Activated CD8-positive, alpha-beta memory T cell treated with anti-CD3 and anti-CD28 coated beads for 24 hours (primary cell): ENCODE measurements at places on chromosomes 6 and 20.
A peak's percentile ranks its signal among the peaks of the same experiment; 100 is the strongest.

GRCh38 chr20:5714261-5715041 lies 35.8 kb upstream of the SHLD1 start:
- peak; percentile 67 for DNase-seq

- no peak for DNase-seq
These were observed 31.7 kb upstream of the SCUBE3 start for GRCh38 chr6:35181933-35182612.

GRCh38 chr20:18176318-18176785 lies 38.7 kb downstream of the KAT14 start:
- DNase-seq: no peak

- no peak for DNase-seq
These were observed 413 bp downstream of the PTPRA start for GRCh38 chr20:2873747-2874041.

- no peak for DNase-seq
These were observed 48.3 kb downstream of the ATXN1 start for GRCh38 chr6:16712931-16713484.

GRCh38 chr6:81590314-81590691 lies 162.2 kb downstream of the TENT5A start:
- DNase-seq: no peak

DNA sequence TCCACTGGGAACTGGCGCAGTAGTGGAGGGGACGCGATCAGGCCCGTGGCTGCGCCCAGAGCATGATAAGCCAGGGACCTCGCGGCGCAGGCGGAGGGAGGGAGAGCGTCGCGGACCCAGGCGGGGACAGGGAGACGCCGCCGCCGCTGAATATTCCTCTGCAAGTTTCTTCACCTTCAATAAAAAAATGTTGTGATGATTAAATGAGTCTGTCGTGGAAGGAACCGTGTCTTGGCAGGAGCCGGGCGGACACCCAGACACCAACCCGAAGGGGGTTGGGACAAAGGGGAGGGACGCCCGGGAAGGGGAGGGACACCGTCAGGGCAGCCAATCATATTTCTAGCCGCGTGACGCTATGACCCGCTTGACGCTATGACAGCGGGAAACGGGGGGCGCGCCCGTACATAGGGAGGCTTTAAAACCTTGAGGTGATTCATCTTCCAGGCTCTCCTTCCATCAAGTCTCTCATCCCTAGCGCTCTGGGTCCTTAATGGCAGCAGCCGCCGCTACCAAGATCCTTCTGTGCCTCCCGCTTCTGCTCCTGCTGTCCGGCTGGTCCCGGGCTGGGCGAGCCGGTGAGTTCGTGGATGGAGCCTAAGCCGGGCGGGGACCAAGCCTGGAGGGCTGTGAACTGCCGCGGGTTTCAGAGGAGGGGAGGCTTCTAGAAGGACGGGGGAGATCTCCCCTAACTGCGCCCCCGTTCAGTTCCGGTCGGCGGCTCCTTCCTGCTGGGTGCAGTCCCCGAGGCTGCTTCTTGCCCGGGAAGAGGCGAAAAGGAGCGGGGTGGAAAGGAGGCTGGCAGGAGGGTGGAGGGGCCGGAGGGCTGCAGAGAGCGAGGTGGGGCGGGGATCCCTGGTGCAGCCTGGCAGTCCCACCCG lies at the start of gene ULBP2:
Gene ULBP2 (plus strand): TSS at position 432 of the 878 bp plus-strand sequence. CDS start 59 bp downstream, at position 491.
- peak; percentile 92 for DNase-seq

DNA sequence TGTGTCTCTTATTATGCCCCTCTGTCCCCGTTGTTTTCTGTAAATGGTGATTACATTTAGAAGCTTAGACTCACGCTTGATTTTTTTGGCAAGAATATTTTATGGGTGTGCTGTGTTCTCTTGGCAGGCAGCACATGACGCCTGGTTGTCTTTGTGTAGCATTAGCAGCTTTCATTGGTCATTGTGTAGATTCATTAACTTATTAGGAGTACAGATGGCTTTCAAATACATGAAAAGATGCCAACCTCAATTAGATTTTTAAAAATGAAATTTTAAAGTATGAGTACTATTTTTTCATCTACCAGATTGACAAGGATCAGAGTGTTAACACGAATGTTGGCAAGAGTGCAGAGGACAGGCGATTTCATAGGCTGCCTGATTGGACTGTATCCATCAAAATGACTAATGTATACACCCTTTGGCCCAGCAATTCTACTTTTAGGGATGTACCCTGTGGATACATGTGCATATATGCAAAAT lies 15.2 kb downstream of the COX4I2 start:
- DNase-seq: no peak

DNA sequence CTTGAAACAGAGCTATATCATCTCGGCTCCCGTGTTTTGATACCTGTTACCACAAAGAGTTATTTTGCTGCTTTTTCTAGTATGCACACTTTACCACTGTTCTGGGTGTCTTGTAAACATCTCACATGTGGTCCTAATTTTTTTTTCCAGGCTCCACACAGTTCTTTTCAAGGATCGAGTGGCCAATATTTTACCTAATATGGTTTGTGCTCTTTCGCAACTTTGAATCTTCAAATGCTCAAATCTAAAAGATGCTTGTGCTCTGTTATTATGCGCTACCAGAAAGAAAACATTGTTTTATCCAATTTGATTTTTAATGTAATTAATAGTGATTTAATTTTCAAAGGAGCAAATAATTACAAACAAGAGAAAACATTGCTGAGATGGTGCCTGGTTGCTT lies 10.7 kb downstream of the ENPP5 start:
- DNase-seq: no peak

GRCh38 chr6:30334075-30334783 lies 7.5 kb downstream of the TRIM39 start:
- DNase-seq: no peak

GRCh38 chr6:170085475-170086401 lies 205.1 kb downstream of the DLL1 start:
- DNase-seq: peak; percentile 51

- DNase-seq: no peak
These were observed 58.2 kb downstream of the DNAH8 start for GRCh38 chr6:38773338-38773737.

DNA sequence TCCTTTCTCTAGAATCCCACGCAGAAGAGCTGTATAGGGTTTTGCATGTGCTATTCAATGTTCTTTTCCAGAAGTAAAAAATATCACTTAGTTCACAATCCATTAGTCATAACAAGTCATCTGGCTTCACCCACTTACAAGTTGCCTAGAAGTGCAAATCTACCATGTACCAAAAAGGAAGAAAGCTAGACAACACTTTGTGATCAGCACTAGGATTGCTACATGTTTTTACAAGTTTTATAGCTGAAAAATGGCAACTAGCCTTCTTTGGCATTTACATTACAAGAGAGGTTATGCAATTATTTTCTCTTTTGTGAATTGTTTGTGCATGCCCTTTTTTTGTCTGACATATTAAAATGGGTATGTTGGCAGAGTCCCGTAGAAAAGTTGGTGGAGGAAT lies 85.6 kb upstream of the PTPRK start:
- DNase-seq: no peak

DNA sequence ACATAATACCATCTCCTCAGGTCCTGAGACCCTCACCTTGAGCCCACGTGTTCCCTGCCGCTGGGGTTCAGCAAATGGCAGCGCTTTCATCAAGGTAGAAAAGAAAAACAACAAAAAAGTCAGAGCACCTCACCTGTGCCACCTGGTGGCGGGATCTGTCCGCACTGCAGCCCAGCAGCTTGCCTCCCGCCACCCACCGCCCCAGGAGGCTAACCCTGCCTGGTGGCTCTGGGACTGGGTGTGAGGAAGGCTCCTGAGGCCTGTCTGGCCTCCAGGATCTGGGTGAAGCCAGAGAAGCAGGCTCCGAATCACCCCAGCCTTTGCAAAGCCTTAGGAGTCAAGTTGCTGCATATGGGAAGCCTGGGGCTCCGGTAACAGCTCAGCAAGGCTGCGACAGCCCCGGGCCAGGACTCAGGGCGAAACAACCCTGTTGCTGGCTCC lies 270.8 kb downstream of the BMP7 start:
- no peak for DNase-seq

DNA sequence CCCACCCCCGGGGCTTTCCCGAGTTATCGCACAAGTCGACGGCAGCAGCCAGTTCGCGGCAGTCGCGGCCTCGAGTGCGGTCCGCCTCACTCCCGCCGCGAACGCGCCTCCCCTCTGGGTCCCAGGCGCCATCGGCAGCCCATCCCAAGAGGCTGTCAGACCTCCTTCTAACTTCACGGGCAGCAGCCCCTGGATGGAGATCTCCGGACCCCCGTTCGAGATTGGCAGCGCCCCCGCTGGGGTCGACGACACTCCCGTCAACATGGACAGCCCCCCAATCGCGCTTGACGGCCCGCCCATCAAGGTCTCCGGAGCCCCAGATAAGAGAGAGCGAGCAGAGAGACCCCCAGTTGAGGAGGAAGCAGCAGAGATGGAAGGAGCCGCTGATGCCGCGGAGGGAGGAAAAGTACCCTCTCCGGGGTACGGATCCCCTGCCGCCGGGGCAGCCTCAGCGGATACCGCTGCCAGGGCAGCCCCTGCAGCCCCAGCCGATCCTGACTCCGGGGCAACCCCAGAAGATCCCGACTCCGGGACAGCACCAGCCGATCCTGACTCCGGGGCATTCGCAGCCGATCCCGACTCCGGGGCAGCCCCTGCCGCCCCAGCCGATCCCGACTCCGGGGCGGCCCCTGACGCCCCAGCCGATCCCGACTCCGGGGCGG lies 1.6 kb downstream of the GNAS start:
- no peak for DNase-seq

DNA sequence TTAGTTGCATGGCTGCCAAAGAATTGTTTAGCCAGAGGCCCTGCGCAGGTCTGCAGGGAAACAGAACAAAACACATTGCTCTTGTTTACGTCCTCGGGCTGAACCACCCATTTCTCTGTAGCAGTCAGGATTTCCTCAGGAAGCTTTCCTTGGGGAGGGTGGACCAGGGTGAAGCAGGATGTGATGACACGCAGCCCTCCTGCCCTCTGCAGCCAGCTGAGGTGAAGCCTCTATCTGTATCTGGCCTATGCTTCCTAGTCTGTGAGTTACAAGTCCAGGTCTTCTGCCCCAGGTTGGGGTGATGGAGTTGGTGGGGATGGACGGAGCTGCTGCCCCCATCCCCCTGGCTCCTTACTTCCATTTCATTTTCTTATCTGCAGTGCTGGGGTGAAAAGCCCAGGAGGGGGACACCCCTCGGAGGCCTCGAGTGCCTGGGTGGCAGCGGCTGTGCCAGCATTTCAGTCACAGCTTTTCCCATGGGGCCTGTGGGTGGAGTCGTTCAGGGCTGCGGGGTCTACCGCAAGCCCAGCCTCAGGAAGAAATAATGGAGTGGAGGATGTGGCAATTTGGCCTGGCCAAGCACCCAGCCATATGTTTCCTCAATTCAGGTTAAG lies 24.9 kb downstream of the SASH1 start:
- DNase-seq: no peak

DNA sequence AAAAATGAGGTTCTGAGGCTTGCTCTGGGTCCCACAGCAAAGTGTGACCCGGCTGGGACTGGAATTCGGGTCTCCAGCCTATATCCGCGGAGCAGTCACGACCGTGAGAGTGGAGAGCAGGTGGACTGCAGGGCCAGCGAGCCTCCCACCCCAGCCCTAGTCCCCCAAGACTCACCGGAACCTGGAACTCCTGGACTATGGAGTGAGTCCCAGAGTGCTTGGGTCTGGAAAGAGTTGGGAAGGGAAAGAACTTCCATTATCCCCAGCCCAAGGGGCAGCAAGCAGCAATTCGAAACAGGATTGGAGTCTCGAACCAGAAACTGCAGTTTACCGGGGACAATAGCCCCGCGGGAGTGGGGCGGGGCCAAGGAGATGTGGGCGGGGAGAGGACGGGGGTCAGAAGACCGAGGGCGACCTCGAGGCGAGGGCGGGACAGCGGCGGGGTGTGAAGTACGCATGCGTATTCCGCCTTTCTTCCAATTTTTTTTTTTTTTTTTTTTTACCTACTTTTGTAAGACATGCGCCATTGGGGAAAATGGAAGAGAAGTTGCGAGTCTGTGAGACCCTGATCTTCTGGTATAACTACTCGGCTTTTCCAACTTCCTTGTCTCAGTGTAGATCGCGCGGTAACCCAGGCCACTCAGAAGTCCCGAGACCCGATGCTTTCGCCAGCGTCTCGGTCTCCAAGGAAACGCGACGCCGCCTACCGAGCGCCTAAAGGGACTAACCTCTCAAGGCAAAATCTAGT lies at the start of gene C20orf96:
Gene C20orf96 (minus strand): TSS at position 667 of the 748 bp plus-strand sequence. CDS start 140 bp downstream, at position 527.
- DNase-seq: peak; percentile 92

GRCh38 chr20:11401988-11402387 lies 515.7 kb upstream of the BTBD3 start:
- DNase-seq: no peak

- DNase-seq: no peak
These were observed 78.4 kb downstream of the NOL4L start for GRCh38 chr20:32506721-32507120.

GRCh38 chr20:40991181-40991889 lies 37.3 kb upstream of the TOP1 start:
- DNase-seq: peak; percentile 53

DNA sequence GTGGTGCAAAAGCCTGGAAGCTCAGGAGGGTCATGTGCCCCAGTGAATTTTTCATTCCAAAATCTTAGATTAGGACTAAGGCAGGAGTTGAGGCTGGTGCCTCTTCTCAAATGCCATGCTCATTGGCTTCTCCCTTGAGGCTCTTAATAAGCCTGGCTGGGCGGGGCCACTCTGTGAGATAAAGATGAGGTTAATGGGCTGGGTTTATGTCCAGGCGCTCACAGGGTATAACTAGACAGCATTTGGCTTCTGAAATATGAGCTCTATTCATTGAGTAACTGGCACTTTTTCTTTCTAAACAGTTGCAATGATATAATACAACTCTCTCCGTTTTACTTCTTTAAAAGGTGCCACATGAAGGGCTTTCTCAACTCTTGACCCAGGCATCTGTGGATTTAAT lies 156.3 kb downstream of the SCML4 start:
- DNase-seq: no peak

DNA sequence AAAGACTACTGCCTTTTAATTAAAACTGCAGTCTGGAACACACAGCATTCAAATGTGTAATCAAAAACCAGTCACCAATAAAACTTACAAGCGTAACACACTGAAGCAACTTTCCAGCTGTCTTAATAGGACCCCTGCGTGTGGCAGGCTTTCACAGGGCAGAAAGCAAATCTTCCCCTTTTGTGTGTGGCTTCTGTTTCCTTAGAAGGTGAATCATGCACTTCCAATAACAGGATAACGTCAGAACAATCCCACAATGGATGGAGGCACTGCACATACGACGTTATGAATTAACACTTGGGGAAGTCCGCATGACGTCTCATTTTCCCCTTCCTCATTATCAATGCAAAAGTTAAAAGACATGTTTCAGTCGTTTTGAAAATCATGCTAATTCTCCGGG lies 44.8 kb downstream of the INSM1 start:
- DNase-seq: no peak

DNA sequence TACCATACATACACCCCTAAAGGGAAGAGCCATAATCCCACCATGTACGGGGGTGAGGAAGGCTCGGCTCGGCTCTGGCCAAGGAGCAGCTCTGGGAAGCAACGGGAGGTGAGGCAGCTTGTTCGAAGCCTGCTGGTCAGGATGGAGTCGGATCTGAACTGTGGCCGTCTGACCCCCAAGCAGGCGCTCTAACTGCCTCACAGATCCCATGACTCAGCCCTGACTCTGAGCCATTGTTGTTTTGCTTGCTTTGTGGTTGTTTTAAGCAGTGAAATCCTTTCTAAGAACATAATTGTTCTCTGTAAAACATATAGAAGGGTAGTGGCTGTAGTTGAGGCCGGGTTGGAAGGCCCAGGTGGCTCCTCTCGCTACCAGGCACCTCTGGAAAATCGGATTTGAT lies 10.9 kb downstream of the C6orf132 start:
- DNase-seq: no peak

- DNase-seq: no peak
These were observed 54.3 kb upstream of the PTPN1 start for GRCh38 chr20:50455656-50456451.
